ENCODE measurements at places on chromosomes 5 and 9.

DNA sequence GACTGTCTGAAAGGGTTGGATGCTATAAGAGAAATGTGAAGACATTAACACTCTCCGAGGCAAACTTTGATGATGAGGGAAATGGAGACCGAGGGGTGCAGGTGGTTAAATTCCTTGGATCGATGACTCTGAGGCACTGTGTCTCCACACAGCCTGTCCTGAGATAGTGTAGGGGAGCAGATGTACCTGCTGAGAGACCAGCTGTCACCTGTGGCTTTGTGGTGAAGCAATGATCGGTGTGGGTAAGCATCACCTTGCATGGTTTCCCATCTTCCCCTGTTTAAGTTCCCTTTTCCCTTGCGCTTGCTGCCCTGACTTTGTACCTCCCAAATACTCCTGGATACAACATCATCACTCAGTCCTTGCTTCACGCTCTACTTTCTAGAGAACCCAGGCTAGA, 9.8 kb upstream of the MIER3 start:
- DNase-seq: no peak

DNA sequence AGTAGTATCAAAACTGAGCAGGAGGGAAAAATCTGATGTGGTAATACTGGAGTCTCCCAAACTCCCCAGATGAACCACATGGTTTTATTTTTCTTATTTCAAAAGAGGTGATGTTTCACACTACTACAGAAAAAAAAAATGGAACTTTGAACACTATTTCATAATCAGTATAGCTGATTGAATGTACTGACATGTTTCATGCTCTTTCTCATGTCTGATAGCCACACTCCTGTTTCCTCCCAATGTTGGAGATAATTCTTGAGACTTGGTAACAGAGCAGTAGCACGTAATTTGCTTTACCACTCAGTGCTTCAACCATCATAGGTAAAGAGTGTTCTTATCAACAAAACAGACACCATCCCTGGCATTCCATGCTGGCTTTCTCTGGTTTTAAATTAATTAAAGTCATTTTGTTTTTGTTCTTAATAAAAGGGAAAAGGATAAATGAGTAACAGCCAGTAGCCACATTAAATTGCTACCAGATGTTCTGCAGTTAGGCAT, 85.2 kb downstream of the MUSK start:
- DNase-seq: peak; percentile 22

GRCh38 chr5:135930029-135930948, 24.5 kb downstream of the LECT2 start:
- DNase-seq: no peak

DNA sequence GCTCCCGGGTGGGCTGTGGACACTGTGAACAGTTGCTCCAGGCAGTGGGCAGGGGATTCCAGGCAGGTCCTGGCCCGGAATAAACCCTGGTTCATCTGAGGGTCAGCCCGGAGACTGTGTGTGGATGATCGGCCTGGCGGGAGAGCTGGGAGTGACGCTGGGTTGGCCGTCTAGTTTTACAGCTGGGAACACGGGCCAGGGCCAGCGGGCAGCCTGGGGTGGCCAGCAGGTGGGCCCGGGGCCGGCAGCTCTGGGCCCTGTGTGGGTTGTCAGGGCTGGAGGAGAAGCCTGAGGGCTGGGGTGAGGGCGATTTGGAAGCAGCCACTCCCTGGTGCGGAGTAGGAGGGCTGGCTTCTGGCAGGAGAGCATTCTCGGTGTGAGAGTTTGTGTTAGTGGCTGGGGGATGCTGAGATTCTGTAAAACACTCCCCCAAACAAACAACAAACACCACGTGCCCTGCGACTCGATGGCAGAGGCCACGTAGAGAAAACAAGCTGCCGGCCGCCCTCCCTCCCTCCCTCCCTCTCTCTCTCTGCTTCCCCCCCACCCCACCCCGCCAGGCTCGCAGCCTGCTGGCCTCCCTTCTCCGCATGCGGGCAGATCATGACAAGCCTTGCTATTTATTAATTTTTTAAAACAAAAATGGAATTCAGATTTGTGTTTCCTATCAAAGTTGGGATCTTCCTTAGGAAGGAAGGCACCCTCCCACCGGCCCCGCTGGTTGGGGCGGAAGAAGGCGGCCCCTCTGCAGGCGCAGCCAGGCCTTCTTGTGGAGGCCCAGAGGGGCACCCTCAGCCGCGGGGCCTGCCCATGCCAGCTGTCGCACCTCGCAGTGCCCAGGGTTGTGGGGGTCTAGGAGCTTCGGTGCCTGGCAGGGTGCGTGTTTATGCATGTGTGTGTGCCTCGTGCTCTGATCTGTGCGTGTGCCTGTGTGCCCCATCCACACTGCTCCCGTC, 49.5 kb downstream of the RXRA start:
- DNase-seq: peak; percentile 39

GRCh38 chr9:124290743-124291554, 33.2 kb downstream of the NEK6 start:
- no peak for DNase-seq

DNA sequence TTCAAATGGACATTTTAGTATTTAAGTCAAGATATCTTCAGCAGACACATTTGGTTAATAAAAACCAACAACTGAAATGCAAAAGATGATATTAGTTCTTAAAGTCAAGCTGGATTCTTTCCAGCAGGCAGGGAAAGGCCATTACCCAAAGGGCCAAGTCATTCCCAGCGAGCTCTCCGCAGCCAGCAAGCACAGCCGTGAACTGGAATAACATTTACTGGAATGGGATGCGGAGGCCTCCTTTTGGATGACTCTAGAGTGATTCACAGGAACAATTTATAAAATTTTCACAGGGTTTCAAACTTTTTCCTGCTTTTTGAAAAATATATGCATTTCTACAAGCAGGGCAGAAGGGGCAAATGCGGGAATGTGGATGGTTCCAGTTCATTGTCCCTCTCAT, 76.6 kb upstream of the DAB2 start:
- DNase-seq: peak; percentile 63

- no peak for DNase-seq
Measured at GRCh38 chr5:39544941-39545340, 120.2 kb upstream of the DAB2 start.

DNA sequence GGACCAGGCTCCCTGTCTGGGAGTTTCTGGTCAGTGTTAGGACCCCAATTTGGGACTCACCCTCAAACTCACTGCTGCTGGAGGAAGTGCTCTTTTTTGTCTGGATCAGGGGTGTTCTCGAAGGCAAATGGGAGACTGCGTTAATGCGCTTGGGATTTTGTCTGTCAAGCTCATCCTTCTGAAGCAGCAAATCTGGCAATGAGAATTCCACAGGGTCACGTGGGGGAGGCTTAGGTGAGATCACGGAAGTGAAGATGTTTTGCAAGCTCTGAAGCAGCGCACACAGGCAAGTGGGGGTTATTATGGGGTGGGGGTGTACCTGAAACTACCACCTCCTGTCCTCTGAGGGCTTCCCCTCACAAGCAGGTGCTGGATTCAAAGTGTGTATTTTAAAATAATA, 10.5 kb upstream of the TEX53 start:
- no peak for DNase-seq

- peak; percentile 76 for DNase-seq
Measured at GRCh38 chr5:112146323-112147226, 272.5 kb downstream of the EPB41L4A start.

GRCh38 chr5:157067005-157067404, 8.1 kb upstream of the HAVCR1 start:
- no peak for DNase-seq

- no peak for DNase-seq
Measured at GRCh38 chr9:76617497-76618175, 146.6 kb upstream of the PCA3 start.

GRCh38 chr9:16272776-16273175, 597.7 kb downstream of the BNC2 start:
- DNase-seq: no peak

DNA sequence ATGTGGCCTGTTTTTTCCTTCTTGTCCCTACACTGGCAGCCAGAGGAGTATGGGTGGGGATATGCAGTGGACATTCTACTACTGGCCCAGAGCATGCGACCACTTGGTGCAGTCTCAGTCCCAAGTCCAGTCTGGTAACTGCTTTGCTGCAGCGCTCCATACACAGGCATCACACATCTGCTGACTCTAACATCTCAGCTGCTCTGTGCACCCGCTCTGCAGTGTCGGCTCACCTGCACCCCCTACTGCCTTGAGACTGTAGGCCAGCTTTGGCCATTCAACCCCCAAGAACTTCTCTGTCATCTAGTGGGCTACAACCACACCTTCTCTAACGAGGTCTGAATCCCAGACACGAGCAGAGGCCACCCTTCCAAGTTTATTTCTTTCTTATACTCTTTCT, 46.4 kb upstream of the SLCO6A1 start:
- no peak for DNase-seq

DNA sequence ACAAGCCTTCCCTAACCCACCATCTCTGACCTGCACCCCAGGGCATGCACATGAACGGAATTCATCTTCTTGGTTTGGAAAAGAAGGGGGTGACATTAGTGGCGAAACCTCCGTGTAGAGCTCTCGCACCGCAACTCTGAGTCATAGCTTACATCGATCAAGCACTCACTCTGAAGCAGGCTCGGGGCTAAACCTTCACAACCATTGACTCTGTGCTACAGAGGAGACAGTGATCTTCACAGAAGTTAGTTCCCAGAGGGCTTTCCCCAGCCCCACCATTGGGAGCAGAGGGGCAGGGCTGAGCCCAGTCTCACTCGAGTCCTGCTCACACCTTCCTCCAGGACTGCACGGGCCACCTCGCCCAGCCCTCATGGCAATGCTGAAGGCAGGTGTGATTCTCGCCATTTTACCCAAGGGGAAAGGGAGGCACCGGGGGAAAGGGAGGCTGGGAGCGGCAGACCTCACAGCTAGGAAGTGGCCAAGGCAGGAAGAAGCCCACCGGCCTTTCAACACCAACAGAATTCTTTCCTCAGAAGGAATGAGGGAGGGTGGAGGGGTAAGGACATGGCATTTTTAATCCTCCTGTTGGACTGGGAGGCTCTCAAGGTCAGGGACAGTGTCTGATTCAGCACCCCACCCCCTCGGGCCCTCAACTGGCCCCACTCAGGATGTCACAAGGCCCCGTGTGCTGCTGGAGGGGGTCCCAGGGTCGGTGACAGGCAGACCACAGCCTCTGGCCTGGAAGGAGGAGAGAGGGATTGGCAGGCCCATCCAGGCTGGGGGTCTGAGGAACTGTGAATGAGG, 25.9 kb upstream of the IL17B start:
- peak; percentile 69 for DNase-seq

GRCh38 chr5:17132444-17133083, 84.9 kb upstream of the BASP1 start:
- peak; percentile 58 for DNase-seq

DNA sequence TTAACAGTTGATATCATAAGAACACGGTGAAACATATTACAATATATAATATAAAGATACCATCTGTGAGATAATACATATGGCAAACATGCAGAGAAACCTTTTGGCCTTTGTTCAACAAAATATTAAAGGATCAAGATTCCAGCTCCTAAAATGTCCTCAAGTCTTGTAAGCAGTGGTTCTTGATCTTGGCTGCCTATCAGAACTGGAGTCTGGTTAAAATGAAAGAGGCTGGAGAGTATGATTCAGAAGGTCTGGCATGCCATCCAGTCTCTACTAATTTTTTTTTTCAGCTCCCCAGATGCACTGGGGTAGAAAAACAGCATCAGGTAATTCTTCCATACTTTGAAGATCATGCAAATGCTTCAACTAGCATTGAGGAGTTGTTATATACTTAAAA, 83.2 kb downstream of the TNC start:
- DNase-seq: peak; percentile 89

GRCh38 chr5:160271396-160271795, 41.0 kb downstream of the CCNJL start:
- DNase-seq: no peak

GRCh38 chr5:82331557-82331956, 53.4 kb upstream of the RPS23 start:
- DNase-seq: no peak

GRCh38 chr5:157150995-157151394, 8.3 kb upstream of the MED7 start:
- DNase-seq: no peak

DNA sequence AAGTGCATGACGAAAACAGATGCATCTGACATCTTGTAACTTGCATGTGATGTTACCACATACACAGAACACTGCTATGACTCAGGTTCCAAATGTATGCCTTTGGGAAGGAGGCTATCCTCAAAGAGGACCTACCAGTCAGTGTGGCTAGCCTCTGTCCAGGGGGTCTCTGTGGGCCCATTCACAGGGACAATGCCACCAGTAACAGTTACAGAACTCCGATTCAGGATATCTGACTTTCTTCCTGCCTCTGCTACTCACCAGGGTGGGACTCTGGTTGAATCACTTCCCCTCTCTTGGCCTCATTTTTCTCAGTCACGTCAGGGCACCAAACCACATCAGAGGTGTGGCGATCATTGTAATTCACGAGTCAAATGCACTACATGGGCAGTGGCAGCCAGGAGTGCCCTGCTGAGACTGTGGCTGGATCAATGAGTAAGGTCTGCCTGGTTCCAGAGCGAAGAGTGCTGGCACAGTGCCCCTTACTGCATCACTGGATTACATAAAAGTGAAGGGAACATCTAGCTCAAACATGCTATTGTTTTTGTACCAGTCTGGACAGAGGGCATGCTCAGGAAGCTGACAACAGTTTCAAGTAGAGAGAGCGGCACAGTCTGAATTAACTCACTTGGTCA, 13.2 kb downstream of the ATOX1 start:
- peak; percentile 82 for DNase-seq

DNA sequence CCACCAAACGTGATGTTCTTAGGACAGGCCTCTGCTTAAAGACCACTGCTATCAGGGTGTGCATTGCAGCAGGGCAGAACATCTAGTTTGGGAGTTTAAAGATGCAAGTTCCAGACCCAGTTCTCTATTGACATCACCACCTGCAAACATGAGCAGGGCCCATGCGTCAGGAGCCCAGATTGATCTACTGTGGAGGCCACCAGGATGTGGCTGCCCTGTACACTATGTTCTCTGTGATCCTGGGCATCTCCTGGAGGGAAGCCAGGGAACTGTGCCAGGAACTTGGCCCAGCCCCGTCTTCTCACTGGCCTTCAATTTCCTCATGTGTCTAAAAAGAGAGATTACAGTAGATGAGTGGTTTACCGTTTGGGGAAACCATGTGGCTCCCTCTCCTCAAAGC, 87.1 kb downstream of the PDE6A start:
- DNase-seq: no peak

- DNase-seq: no peak
Measured at GRCh38 chr9:134538856-134539566, 102.6 kb upstream of the COL5A1 start.

GRCh38 chr5:132661231-132662003, 3.4 kb downstream of the IL13 start:
- DNase-seq: no peak

Data from AG08395 (cell line).